ENCODE measurements at places on chromosomes 5 and 9. TPM values are rescaled to one million over a fixed set of nuclear protein-coding genes. Genes with fewer than 3 reads are reported as not detected.

DNA sequence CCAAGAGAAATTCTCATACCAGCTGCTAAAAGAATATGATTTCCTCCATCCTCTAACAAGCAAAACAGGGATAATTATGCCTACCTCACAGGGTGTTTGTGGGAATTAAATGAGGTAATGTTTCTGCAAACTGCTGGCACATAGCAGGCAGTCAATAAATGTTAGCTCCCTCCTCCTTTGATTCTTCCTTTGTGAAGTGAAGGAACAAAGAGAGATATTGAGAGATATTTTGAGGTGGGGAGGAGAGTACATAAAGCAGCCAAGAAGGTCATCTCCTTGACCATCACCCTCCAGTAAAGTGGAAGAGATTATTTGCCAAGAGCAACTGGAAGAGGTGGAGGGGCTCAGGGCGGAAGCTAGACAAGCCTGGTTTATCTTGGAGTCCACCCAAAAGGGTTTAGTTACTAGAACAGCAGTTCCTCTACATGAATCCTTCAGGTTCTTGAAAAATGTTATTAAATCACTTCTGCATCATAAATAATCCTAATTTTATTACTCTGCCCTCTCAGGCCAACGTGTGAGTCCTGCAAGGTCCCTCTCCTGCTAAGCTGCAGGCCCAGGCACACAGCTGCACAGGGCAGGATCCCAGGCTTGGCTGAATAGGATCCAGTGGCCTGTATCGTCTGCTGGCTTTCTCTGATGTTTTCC is 35.0 kb upstream of the TLE1 start:
- H3K36me3 ChIP-seq: no peaks in the 10 kb centered on the region
- H3K27ac ChIP-seq: no peak overlapping the region
- H3K4me3 ChIP-seq: no peak overlapping the region

DNA sequence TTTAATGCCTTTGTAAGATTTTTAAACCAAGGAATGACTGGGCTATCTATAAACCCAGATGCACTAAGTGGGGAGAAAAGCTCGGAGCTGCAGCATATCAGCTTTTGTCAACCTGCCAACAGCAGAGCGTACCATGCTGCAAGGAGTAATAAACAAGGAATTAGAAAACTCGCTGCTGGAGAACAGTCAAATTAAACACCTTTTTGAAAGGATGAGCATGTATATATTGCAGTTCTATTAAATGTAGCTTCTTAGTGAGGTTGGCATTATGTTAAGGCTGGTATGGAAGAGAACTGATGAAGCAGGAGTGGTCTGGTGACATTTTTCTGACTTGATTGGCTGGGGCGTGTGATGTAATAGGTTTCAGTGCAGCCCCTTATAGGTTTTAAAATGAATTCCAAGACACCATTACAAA is 74.7 kb downstream of the PIK3R1 start:
- H3K36me3 ChIP-seq: no peaks in the 10 kb centered on the region
- H3K4me1 ChIP-seq: peaks cover 36% of the 10 kb centered on the region
- H3K4me3 ChIP-seq: peak overlapping the region; percentile 73

DNA sequence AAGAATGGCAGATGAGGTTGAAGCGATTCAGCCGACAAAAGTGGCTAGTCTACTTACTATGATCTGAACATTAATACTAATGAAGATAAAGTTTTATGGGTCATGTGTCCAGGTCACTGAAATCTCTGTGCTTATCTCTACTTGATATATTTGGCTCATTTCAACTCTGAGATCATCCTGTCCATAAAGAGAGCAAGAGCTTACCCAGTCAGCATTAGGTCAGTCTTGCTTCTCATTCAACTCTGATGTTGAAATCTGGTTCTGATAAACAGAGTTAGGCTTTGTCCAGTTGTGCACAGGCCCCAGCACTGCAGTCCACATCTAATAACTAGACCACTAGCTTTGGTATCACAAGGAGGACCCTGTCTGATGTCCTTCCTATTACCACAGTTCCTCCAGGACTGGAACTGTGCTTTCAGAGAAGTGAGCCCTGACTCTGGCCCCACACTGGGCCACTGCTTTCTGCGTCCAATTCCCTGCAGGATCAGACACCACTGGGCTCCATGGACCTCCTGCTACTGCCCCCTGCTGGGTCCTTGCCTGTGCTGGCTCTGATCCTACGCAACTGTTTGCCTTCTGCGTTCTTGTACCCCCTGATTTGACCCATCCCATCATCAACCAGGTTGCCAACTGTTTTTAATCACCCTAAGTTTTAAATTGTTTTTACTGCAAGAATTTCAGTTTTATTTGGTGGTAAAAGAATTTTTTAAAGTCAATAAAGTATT is 23.7 kb upstream of the FAM120A start:
- no peaks in the 10 kb centered on the region for H3K27me3 ChIP-seq
- H3K4me3 ChIP-seq: no peak overlapping the region
- no peaks in the 10 kb centered on the region for H3K36me3 ChIP-seq
- DNase-seq: no peak
- H3K27ac ChIP-seq: no peak overlapping the region
- H3K4me1 ChIP-seq: no peaks in the 10 kb centered on the region

Gene ACTBL2
- not detected for total RNA-seq

DNA sequence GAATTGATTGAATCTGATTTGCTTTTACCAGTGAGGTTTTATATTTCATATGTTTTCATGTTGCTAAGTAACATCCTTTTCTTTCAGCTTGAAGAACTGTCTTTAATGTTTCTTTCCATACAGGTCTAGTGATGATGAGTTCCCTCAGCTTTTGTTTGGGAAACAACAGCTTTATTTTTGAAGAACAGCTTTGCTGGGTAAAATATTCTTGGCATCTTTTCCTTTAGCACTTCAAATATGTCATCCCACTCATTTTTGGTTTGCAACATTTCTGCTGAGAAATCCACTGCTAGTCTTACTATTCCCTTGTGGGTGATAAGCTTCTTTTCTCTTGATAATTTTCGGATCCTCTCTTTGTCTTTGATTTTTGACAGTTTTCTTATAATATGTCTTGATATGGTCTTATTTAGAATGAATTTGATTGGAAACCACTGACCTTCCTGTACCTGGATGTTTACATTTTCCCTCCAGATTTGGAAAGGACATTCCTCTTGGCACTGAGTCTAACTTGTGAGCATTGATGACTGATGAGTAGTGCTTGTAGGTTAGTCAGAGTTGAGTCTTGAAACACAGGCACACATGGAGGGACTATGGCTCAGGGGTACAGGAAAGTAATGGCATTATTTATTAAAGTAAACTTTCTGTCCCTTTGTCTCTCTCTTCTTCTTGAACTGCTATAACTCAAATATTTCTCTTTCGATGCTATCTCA is 220.3 kb downstream of the SPATA31D1 start:
- no peak for DNase-seq
- H3K4me1 ChIP-seq: no peaks in the 10 kb centered on the region
- H3K27me3 ChIP-seq: no peaks in the 10 kb centered on the region
- H3K36me3 ChIP-seq: no peaks in the 10 kb centered on the region
- H3K4me3 ChIP-seq: no peak overlapping the region

DNA sequence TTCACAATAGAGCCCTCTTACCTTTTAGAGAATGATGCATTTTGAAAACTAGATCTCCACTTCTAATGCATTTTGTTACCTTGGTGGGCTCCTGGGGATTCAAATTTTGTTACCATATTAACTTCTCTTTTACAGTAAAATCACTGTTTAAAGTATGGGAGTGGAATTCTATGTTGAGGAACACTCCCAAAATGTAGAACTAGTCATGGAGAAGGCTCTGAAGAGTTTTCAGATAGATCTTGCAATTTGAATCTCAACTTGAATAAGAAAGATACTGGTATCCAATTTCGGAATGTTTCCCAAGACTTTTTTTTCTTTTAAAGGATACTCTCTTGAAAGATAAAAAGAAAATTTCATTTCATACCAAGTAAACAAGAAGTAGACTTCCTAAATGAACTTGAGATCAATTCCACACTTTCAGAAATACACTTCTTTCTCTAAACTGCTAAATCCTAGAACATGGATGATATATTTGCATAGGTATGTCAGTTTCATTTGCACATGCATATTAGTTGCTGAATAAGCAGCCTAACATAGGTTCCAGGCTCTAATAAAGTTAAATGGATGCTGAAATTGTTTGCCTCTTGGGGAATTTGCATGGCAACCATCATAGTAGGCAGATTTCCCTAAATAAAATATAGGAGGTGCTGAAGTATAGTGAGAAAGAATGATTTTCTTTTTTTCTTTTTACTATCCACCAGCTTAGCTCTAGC is 205.4 kb downstream of the ADAMTS6 start:
- DNase-seq: no peak
- no peaks in the 10 kb centered on the region for H3K36me3 ChIP-seq
- no peak overlapping the region for H3K27ac ChIP-seq
- no peaks in the 10 kb centered on the region for H3K27me3 ChIP-seq

- DNase-seq: no peak
- no peaks in the 10 kb centered on the region for H3K36me3 ChIP-seq
- H3K4me1 ChIP-seq: no peaks in the 10 kb centered on the region
- H3K4me3 ChIP-seq: no peak overlapping the region
- no peak overlapping the region for H3K27ac ChIP-seq
- no peaks in the 10 kb centered on the region for H3K27me3 ChIP-seq
Observed at GRCh38 chr9:95561913-95562312, 45.1 kb upstream of the PTCH1 start.

- no peaks in the 10 kb centered on the region for H3K4me1 ChIP-seq
- no peak overlapping the region for H3K4me3 ChIP-seq
- H3K27me3 ChIP-seq: no peaks in the 10 kb centered on the region
- no peak overlapping the region for H3K27ac ChIP-seq
Observed at GRCh38 chr9:36535107-36535506, 37.6 kb upstream of the MELK start.

Gene IFNA2
- total RNA-seq: not detected

Gene DND1
- 2.6 TPM for total RNA-seq

DNA sequence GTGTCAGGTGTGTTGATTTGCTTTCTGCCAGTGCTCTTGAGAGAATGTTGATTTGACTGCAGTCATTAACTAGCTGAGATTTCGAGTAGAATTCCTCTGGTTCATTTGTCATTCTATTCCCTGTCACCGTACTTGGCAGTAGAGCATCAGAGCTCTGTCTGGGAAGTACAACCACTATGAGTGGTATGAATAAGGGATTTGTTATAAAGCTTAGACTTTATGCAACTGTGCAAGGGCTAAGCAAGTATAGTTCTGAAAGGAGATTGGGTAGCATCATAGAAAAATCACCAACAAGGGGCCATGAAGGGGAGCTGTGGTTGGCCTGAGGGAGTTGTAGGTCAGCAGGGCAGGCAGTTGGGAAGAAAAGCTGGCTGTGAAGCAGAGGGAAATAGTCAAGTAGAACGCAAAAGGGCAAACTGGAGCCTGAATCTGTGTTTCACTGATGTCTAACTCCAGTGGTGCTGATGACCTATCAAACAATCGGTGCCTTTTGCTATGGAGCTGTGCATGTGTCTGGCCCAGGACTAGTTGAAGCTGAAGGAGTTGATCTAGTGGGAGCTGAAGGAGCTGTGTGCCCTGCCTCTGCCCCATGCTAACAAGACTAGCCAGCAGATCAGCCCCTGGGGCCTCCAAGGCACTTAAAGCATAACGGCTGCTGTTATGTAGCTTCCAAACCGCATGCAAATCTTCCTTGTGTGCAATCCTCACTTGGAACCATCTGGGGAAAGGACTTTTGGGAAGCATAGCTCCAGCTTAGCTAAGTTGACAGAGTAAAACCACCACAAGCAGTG is 110.0 kb downstream of the SLC28A3 start:
- H3K27me3 ChIP-seq: no peaks in the 10 kb centered on the region
- H3K27ac ChIP-seq: peak overlapping the region; percentile 7
- no peak overlapping the region for H3K4me3 ChIP-seq
- no peak for DNase-seq

Gene SHOC1
- total RNA-seq: not detected

- H3K27me3 ChIP-seq: no peaks in the 10 kb centered on the region
- H3K27ac ChIP-seq: no peak overlapping the region
Observed at GRCh38 chr9:72474676-72475075, 46.7 kb upstream of the TMC1 start.

Gene DNM1
- total RNA-seq: 36.0 TPM

Gene CCNJL
- total RNA-seq: 3.6 TPM

DNA sequence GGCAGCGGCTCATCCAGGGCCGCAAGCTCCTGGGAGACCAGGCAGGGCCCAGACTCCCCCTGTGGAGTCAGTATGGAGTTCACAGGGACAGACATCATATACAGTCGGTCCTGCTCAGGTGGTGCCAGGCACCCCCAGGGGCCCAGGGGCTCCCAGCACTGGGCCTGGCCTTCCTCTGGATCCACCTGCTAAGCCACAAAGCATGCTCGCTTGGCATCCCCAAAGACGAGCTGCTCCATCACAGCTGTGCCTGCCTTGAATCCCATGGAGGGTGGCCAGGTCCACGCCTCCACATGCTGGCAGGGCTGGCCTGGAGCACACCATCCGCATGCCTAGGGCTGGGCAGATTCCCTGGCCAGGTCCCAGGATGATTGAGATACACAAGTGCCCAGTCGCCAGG is 4.6 kb downstream of the BICD2 start:
- no peak for DNase-seq
- peak overlapping the region; percentile 3 for H3K27ac ChIP-seq
- H3K4me1 ChIP-seq: peaks cover 8% of the 10 kb centered on the region
- no peaks in the 10 kb centered on the region for H3K27me3 ChIP-seq
- H3K36me3 ChIP-seq: no peaks in the 10 kb centered on the region
- H3K4me3 ChIP-seq: no peak overlapping the region

GRCh38 chr9:88660611-88661010 is 125.6 kb downstream of the NXNL2 start:
- no peak overlapping the region for H3K4me3 ChIP-seq
- no peaks in the 10 kb centered on the region for H3K27me3 ChIP-seq
- no peaks in the 10 kb centered on the region for H3K36me3 ChIP-seq
- no peaks in the 10 kb centered on the region for H3K4me1 ChIP-seq
- no peak for DNase-seq

DNA sequence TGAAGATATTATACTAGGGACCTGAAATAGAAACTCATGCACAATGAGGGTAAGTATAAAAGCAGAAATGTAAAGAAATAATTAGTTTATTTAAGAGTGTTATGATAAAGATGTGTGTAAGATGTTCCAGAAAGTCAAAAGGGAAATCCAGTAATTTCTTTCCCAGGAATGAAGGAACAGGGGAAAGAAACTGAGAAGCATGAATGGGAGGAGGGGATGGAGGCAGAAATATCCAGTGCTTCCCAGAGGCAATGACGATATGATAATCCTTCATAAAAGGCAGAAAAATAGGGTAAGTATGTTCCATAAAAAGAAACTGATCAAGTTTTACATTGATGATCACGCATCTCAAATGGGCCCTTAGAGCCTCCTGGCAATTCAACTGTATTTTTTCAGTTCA is 120.7 kb upstream of the LPAR1 start:
- no peak for DNase-seq
- no peaks in the 10 kb centered on the region for H3K27me3 ChIP-seq
- H3K27ac ChIP-seq: no peak overlapping the region
- H3K4me3 ChIP-seq: no peak overlapping the region

- H3K27me3 ChIP-seq: no peaks in the 10 kb centered on the region
- no peak for DNase-seq
- H3K36me3 ChIP-seq: no peaks in the 10 kb centered on the region
- H3K4me1 ChIP-seq: no peaks in the 10 kb centered on the region
- no peak overlapping the region for H3K4me3 ChIP-seq
Observed at GRCh38 chr5:6522923-6523322, 74.3 kb downstream of the UBE2QL1 start.

- peak overlapping the region; percentile 1 for H3K27ac ChIP-seq
- no peaks in the 10 kb centered on the region for H3K4me1 ChIP-seq
- H3K36me3 ChIP-seq: no peaks in the 10 kb centered on the region
- no peak for DNase-seq
Observed at GRCh38 chr5:34709861-34710673, 53.9 kb downstream of the RAI14 start.

Gene C5orf46
- total RNA-seq: not detected

GRCh38 chr5:31531543-31531887 is 378 bp downstream of the DROSHA start:
- H3K36me3 ChIP-seq: peaks cover 7% of the 10 kb centered on the region
- H3K4me3 ChIP-seq: peak overlapping the region; percentile 77
- peak overlapping the region; percentile 68 for H3K27ac ChIP-seq
- no peak for DNase-seq
- no peaks in the 10 kb centered on the region for H3K27me3 ChIP-seq
- peaks cover 31% of the 10 kb centered on the region for H3K4me1 ChIP-seq

All from breast epithelium (tissue), 4 donors.